Jurkat, Clone E6-1 (cell line): ENCODE measurements at places on chromosomes 2 and 18.

DNA sequence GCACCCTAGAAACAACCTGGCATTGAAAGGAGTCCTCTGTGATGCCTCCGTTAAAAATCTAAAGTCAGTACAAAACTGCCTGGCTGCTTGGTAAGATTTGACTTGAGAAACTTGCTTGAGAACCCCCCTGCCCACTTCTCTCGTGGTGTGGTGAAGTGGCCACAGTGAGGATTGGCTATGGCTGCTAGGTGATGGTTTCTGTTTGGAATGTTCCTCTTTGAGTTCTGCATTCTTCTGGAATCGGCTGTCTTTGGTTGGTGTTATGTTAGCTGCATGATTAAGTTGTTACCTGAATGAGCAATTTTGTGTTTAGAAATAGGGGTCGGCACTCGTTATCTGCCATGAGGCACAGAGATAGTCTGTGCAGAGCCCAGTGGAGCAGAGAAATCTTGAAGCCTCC lies 21.7 kb upstream of the SAG start:
- DNase-seq = no peak

DNA sequence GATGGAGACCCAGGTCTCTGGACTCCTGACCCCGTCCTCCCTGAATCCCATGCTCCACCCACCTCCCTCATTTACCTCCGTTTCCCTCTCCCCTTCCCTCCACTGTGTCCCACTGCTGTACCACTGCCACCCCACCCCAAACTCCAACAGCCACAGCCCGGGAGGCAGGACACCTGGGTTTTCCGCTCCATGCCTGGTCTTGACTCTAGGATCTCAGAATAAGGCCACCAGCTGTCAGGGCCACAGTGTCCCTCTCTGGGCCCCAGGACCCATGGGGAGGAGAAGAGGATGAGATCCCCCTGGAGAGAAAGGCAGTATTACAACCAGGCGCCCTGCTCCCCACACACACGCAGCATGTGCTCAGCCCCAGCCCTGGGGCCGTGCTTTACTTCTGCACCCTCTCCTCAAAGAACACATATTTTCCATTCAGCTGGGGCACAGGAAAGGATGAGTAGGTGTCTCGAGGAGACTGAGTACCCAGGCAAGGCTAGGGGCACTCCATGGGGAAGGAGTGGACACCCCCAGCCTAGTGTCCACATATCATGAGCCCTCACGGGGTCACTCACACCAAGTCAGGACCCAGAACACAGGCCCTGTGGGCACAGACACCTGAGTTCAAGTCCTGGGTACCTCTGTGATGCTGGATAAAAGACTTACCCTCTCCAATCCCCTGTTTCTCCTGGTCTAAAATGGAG lies 700 bp downstream of the RUFY4 start:
- no peak for DNase-seq

- no peak for DNase-seq
Observed at GRCh38 chr2:119455066-119455718, 23.5 kb downstream of the TMEM37 start.

GRCh38 chr18:37409878-37410277 lies 155.7 kb downstream of the CELF4 start:
- DNase-seq = no peak

- no peak for DNase-seq
Observed at GRCh38 chr2:42102591-42103450, 55.0 kb downstream of the PKDCC start.

DNA sequence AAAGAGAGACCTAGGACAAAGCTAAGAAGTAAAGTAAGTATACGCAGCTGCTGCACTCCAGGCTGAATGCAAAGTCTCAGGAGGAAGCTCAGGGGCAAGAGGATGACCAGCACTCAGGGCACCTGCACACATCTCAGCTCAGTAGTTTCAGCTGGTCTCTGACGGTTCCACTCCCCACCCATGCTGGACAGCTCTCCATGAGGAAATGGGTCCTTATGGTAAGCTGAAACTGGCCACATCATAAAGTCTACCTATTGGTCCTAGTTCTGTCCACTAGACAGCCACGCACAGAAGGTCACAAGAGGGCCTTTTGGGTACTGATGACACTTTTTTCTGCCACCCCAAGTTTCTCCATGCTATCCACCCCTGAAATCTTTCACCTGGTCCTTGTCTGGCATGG lies 215.3 kb downstream of the TTC32 start:
- no peak for DNase-seq

- DNase-seq = no peak
Observed at GRCh38 chr2:147499785-147500184, 345.0 kb upstream of the ACVR2A start.

- no peak for DNase-seq
Observed at GRCh38 chr2:151337643-151338042, 19.7 kb upstream of the TNFAIP6 start.

GRCh38 chr2:241897231-241897916 lies 27.8 kb downstream of the RTP5 start:
- DNase-seq = no peak

GRCh38 chr2:226611944-226612318 lies 187.7 kb downstream of the IRS1 start:
- no peak for DNase-seq

GRCh38 chr2:144711630-144712549 lies 192.0 kb upstream of the ZEB2 start:
- DNase-seq = no peak

- DNase-seq = no peak
Observed at GRCh38 chr2:235756491-235756890, 262.6 kb downstream of the AGAP1 start.

- DNase-seq = no peak
Observed at GRCh38 chr2:96970248-96970875, 16.0 kb downstream of the FAM178B start.

DNA sequence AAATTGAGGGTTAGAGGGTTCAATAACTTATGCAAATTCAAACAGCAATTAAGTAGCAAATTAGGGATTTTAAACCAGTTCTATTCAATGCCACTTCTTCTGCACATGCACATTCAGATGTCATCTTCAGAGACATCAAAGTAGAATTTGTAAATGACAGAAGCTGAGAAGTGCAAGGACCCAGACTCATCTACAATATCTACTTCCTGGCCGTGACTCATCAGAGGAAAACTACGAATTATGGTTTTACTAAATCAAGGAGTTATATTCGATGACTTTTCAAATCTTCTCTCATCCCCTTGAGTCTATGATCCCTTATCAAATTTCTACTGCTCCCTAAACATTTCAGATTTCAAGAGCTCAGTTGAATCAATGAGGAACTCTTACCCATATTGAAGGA lies 20.0 kb upstream of the STAT4 start:
- no peak for DNase-seq

DNA sequence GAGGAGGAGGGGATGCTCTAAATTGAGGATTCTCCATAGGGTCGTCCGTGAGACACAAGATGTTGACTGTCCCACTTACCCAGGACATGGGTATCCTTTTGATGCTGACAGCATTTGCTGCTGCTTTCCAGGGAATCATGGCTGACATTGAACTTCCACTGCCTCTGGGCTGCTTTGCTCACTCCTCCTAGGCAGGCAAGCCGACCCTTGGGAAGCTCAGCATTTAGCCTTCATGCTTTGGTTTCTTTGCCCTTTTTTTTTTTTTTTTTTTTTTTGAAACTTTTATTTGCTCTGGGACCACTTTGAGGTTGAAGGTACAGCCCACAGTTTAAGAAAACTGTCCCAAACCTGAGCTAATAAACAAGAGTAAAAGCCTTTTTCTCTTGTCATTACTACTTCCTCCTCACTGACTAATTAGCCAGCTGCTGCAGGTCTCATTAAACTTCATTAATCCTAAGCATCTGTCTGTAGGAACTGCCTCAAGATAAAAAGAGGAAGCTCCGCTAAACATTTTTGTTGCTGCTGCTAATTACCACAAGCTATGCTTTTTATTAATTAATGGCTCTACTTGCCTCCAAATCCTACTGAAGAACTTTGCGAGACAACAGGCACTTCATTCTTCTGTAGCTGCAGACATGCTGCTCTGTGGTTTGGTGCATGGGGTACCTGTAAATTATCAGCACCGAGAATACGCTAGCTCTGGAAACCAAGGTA lies 125.4 kb downstream of the SPTBN1 start:
- DNase-seq = no peak

- DNase-seq = no peak
Observed at GRCh38 chr2:75707901-75708300, 2.8 kb downstream of the GCFC2 start.

DNA sequence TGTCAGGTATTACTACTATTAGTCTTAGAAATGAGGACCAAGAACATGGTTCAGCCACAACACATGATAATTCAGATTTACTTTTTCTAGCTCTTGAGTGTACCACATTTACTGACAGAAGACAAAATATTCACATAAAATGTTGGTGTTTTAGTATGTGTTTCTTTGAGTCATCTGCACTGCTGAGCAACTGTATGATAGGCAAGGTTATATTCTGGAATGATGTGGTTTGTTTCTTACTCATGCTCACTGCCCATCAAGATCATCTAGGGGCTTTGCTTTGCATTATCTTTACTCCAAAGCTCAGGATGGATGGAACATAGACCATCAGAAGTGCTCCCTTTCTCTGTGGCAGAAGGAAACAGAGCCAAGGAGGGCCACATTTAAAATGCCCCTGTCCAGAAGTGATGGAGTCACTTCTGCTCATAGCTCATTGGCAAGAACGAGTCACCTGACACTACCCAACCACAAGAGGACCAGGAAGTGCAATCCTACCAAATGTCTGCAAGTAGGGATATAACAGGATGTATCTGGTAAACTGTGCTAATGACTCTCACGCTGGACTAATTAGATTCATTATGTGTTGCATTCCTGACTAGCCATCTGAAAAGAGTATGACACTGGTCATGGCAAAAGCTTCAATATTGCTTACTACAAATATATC lies 81.5 kb downstream of the DIS3L2 start:
- no peak for DNase-seq

GRCh38 chr2:101433465-101433864 lies 41.4 kb downstream of the RFX8 start:
- DNase-seq = no peak

- peak; percentile 4 for DNase-seq
Observed at GRCh38 chr2:192286093-192286701, 91.5 kb upstream of the TMEFF2 start.

- DNase-seq = no peak
Observed at GRCh38 chr2:227482638-227483340, 10.8 kb downstream of the AGFG1 start.

- peak; percentile 85 for DNase-seq
Observed at GRCh38 chr2:212777020-212777491, 238.5 kb upstream of the ERBB4 start.

DNA sequence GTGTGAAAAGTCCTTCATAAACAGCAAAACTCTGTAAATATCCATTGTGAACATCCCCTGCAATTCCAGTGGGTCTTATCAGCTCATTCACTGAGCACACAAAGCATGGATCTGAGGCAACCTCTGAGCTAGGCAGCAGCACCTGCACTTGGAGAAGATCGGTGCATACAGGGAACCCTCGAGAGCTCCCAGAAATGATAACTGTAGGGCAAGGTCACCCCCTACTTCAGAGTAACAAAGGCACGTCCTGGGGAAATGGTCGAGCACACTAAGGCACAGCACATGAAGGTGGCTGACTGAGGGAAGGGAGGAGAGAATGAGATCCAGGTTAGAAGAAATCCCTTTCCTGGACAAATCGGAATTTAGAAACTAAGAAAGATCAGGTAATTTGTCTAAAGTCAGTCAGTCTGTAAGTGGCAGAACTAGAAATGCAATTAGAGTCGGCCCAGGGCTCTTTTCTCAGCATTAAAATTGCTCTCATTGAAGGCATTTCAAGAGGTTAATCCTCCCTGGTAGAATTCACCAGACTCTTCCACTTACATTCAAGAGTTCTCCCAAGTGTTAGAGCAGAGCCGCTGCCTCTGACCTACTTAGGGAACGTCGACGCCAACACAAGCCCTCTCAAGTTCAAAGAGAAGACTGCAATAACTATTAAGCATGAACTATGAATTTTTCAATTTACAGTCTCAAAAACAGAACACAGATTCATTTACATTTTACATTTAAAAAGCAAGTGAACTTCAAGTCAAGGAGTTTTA lies 45.9 kb downstream of the PXDN start:
- DNase-seq = no peak

DNA sequence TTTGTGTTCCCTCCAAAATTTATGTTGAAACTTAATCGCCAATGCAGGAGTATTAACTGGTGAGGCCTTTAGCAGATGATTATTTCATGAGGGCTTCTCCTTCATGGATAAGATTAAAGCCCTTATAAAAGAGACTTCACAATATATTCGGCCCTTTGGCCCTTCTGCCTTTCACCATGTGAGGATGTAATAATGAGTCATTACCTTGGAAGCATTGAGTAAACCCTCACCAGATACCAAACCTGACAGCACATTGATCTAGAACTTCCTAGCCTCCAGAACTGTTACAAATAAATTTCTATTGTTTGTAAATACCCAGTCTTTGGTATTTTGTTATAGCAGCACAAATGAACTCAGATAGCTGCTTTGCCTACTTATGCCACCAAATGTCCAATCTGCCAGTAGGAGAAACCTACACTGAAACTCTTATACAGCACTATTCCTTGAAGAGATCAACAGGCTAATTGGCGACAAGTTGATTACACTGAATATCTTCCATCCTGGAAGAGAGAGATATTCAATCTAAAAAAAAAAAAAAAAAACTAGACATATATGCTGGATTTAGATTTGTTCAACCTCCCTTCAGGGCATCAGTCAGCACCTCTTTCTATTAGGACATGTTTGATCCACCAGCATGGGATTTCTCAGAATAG lies 125.9 kb upstream of the COL5A2 start:
- DNase-seq = no peak

GRCh38 chr18:39655341-39655740 lies 2089.7 kb upstream of the CELF4 start:
- DNase-seq = no peak

DNA sequence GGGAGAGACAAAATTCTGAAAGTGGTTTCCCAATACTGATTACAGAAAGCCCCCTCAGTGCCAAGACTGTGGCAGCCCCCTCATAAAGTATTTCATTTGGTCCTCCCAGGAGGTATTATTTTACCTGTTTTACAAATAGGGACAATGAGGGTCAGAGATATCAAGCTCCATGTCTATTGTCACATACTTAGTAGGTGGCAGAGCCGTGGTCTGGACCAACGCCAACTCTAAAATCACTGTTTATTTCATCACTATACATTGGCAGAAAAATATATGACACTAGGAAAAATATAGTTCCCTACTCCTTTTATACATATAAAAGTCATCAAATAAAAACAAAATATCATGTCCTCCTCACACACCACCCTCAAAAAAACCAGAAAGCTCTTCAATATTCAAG lies 68.6 kb downstream of the DHRS9 start:
- no peak for DNase-seq

- no peak for DNase-seq
Observed at GRCh38 chr2:197201874-197202273, 108.7 kb downstream of the ANKRD44 start.
